ENCODE measurements at places on chromosomes 4 and X.
A peak's percentile ranks its signal among the peaks of the same experiment; 100 is the strongest.

GRCh38 chr4:109982521-109982920, 69.8 kb downstream of the EGF start:
- DNase-seq, result no peak

- peak; percentile 46 for DNase-seq
Measured at GRCh38 chr4:124322234-124323065, 390.1 kb downstream of the ANKRD50 start.

DNA sequence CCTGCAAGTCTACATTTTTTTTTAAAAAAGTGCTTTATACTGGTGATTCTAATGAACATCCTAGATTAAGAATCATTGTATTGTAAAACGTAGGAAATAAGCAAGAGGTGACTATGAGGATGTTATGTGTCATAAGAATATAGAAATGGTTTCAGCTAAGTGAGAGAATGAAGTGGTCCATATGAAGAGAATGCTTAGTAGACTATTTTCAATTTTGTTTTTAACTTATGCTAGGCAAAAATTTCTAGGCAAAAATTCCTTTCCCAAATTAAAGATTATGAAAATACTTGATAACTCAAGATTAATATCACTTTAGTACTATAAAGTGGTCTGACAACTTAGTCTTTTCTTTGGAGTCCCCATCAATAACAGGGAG, 825 bp downstream of the DYNLT3 start:
- no peak for DNase-seq

- DNase-seq, result no peak
Measured at GRCh38 chr4:113469926-113470325, 291.6 kb downstream of the CAMK2D start.

- no peak for DNase-seq
Measured at GRCh38 chr4:164847967-164848649, 28.9 kb upstream of the APELA start.

GRCh38 chr4:180542445-180543100, 1700.6 kb upstream of the TENM3 start:
- DNase-seq, result peak; percentile 83

DNA sequence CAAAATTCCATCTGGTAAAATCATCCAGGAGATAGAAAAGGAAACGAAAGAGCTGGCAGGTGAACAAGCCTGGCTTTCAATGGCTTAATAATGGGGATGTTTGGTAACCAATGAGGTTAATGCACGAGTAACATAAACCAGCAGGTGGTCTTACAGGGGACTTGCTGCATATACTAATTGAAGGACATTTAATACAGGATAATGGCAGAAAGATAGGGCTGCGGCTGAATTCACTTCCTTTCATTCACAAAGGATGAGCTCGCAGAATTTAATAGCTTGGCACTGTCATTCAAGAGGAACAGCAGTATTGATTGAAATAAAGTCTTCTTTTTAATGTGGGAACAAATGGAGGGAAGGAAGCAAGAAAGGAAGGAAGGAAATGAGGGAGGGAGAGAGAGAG, 156.3 kb upstream of the RAI2 start:
- no peak for DNase-seq

DNA sequence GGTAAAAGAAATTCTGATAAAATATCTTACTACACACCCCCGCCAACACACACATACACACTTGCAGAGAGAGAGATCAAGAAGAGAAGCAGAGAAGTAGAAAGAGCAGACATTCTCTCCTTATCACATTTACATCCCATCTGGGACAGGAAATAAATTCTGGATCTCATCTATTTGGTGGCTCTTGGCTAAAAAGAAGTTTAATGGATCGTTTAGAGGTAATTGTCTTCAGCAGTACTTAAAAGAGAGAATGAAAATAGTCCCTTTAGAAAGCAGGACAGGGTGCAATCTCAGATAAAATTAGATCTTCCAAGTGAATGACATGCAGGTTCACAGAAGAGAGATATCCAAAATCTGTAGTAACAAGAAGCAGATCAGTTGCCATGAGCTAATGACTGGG, 1392.5 kb downstream of the RAPGEF2 start:
- no peak for DNase-seq

GRCh38 chr4:133996431-133997121, 205.0 kb downstream of the PABPC4L start:
- no peak for DNase-seq

- no peak for DNase-seq
Measured at GRCh38 chr4:7389101-7389701, 45.5 kb downstream of the PSAPL1 start.

- DNase-seq, result no peak
Measured at GRCh38 chr4:38674258-38675144, 10.5 kb downstream of the KLF3 start.

GRCh38 chrX:25941559-25942250, 196.4 kb upstream of the MAGEB18 start:
- DNase-seq, result peak; percentile 5

GRCh38 chr4:6272863-6273660, 3.4 kb downstream of the WFS1 start:
- DNase-seq, result peak; percentile 70

- peak; percentile 22 for DNase-seq
Measured at GRCh38 chrX:72540318-72540717, 32.3 kb downstream of the HDAC8 start.

DNA sequence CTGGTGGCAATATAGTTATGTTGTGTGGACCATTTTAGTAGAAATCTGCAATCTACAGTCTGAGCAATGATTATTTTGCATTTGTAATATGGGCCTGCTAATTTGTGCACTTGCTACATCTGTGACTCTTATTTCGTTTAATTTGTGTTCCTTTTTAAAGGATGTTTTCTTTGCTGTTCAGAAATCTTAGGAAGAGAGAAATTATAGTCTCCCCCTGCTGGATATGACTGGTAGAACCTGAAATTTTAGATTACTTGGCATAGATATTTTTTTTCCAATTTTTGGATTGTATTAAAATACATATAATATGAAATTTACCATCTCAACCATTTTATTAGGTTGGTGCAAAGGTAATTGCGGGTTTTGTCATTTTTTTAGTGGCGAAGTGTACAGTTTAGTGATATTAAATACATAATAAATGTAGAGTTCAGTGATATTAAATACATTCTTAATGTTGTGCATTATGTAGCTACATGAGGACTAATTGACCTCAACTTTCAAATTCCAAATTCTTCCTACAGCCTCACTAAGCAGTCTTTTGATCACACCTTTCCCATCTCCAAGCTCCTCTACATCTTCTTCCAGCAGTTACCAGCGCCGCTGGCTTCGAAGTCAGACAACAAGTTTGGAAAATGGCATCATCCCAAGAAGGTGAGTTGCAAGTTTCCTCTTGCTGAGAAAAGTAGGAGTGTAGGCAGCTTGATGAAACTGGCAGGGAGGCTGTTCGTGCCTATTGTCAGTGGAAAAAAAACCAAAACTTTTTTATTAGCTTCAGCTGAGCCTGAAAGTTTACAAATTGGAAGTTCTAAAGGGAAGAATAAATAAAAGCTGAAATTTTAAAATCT, 82.2 kb downstream of the FNIP2 start:
- peak; percentile 28 for DNase-seq

DNA sequence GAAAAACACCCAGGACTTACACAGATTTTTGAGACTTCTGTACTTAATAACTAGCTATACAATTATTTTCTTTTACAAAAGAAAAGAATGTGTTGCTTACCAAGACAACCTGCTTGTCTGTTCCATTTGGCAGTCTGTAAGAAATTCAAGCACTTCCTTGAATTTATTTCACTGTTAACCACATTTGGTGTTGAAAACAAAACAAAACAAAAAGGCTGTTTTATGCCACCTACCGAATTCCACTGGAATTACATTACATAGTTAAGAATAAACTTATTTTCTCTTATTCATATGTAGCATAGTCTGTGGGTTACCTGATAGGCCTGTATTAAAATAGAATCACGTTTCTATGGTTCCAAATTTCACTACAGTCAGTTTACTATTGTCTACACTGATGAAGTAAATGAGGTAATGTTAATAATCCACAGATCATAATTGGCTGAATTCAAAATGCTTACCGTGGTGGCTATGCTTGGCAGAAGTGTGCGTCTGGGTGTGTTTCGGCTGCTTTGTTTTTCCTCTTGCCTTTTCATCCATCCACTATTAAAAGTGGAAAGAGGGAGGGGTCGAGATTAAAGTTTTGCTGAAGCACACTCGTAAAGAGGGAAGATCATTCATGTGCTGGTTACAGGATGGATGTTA, at the start of gene TLR1:
TLR1 (minus strand) TSS at position 138 of the 642 bp plus-strand sequence. CDS start 5,960 bp downstream, outside the sequence.
- peak; percentile 49 for DNase-seq

- no peak for DNase-seq
Measured at GRCh38 chr4:150863456-150863855, 151.6 kb downstream of the LRBA start.

- DNase-seq, result peak; percentile 29
Measured at GRCh38 chr4:48602763-48603162, 112.7 kb downstream of the ZAR1 start.

DNA sequence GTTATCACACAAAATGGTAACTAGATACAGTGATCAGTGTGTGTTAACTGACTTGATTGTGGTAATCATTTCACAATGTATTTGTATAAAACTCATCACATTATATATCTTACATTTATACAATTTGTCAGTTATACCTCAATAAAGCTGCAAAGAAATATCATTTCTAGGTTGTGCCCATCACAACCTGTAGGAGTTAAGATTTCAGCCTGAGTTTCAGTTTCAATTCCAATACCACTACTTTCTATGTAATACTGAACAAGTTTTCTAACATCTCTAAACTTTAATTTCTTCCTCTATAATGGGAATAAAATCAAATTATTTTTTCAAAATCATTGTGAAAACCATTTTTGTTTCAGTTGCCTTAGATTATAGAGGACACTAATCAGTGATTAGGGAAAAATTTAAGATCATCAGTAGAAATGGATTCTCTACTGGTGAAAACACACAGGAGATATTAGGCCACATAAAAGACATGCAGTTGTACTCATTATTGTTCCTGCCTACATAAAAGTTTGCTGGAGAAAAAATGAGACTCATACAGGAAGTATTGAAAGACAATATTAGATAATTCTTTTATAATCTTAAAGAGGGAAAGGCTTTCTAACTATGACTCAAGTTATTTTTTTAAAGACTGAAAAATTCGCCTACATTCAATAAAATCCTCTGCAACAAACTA, 18.4 kb upstream of the TBC1D1 start:
- DNase-seq, result no peak

GRCh38 chrX:136028383-136028984, 43.2 kb downstream of the SLC9A6 start:
- DNase-seq, result peak; percentile 60

DNA sequence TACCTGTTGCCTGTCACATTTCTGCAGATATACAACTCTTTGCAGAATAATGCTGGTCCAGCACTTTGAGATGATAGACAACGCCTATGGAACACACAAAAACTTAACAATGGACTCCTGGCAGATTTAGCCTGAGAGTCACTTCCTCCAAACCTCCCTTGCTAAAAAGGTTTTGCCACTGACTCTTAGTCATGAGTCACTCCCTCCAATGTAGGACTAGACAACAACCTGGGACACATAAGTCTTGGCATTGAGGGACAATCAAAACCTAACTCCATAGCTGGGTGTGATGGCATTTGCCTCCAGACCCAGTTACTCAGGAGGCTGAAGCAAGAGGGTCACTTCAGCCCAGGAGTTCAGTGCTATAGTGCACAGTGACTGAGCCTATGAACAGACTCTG, 22.0 kb upstream of the EIF4E start:
- no peak for DNase-seq

DNA sequence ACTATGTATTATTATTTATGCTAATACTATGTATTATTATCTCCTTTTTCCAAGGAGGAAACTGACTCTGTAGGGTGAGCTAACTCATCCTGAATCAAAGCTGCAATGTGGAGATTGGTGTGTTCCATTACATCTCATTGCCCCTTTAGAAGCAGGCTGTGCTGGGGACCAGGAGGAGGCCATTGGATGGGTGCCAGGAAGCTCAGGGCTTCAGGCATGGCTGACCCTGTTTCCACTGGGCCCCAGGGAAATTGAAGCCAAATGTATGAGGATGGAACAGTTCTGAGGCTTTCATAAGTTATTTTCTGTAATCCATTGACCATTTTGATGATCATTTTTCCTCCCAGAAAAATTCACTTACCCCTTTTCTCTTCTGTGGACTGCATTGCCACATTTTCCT, 418.8 kb upstream of the ZFP42 start:
- DNase-seq, result no peak

DNA sequence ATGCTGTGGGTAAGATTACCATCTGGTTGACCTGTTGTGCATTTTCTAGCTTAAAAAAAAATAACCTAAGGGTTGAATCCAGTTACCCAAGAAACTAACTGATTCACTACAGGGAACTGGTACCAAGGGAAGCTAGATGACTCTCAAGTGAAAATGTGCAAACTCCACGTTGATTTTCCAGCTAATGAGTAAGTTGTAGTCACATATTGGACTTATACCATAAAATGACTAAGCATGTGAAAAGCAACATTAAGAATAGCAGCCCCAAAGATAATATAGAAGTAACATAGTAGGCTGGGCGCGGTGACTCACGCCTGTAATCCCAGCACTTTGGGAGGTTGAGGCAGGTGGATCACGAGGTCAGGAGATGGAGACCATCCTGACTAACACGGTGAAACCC, 270.9 kb downstream of the SPRY1 start:
- peak; percentile 68 for DNase-seq

DNA sequence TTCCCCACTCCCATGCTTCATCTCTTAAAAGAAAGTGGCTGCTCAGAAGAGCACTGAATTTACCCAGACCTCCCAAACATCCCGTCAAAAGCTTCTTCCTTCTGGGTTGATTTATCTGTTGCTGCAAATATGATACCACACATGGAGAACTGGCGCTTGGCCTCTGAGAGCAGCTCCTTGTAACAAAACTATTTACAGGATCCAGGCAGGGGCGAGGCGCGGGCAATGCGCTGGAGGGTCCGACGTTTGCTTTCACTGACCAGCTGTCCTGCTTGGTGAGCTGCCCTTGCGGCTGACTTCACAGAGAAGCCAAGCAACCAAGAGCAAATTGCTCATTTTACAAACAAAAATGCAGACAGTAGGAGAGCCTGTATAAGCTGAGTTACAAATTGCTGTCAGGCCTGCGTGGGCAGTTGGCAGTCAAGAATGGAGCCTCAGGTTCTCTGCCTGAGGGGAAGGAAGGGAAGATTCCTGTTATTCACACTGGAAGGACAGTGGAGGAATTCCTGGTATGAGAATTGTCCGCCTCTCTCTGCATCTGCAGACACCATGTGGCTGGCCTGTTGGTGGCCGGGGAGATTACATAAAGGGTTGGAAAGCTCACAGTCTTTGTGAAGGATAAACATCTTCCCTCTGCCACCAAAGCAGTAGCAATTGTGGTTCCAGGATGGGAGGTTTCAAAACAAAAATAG, 192.2 kb upstream of the LEF1 start:
- DNase-seq, result peak; percentile 80

GRCh38 chr4:168765726-168766125, 244.3 kb downstream of the CBR4 start:
- peak; percentile 69 for DNase-seq

DNA sequence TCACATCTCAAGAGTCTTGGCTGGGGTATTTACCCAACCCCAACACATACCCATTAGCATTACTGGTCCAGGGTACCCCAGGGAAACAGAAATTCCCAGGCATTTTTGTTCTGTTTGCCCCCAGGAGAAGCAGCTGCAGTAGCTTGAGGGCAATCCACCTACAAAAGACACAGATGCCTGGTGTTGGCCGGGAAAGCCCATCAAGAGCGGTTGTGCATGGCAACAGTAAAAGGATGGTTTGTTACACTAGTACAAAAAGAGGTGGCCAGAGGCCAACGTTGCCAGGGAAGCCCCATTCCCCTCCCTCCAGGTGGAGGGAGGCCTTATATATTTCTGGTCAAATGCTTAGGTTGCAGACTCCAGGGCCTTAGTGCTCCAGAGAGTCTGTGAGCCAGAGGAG, 637.8 kb downstream of the BCOR start:
- DNase-seq, result no peak

All from fibroblast of skin of right quadriceps (primary cell).